NB4 (cell line): ENCODE measurements at places on chromosomes 5 and 9.

- no peak for DNase-seq
Observed at GRCh38 chr5:120382833-120383232, 81.3 kb upstream of the PRR16 start.

DNA sequence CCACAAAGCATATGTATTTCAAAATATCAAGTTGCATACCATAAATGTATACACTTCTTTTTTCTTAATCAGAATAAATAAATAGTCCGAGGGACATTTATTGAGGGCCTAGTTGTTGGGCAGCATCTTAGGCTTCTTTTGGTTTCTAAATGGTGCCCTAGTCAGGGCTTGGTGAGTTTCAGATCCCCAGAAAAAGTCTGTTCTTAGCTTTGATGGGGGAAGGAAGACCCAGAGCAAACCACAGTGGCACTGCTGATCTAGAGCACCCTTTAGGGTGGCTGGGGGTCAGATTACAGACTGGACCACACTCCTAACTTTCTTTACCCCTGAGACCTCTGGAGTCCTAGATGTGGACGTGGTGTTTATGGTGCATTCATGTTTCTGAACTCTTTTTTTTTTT, 97.8 kb downstream of the C9orf152 start:
- DNase-seq, result no peak

DNA sequence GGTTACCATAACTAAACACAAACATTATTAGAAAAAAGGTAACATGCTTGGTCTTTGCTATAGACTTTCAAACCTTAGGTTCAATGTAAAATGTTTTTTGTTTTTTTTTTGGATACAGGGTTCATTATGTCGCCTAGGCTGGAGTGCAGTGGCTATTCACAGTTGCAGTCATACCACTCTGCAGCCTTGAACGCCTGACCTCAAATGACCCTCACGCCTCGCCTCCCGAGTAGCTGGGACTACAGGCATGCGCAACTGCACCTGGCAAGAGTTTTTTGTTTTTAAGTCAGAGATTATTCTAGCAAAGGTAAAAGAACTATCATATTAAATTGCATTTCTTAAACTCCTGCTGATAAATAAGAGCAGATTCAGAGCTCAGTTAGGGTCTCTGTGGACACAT, 55.1 kb upstream of the NR5A1 start:
- DNase-seq, result no peak

DNA sequence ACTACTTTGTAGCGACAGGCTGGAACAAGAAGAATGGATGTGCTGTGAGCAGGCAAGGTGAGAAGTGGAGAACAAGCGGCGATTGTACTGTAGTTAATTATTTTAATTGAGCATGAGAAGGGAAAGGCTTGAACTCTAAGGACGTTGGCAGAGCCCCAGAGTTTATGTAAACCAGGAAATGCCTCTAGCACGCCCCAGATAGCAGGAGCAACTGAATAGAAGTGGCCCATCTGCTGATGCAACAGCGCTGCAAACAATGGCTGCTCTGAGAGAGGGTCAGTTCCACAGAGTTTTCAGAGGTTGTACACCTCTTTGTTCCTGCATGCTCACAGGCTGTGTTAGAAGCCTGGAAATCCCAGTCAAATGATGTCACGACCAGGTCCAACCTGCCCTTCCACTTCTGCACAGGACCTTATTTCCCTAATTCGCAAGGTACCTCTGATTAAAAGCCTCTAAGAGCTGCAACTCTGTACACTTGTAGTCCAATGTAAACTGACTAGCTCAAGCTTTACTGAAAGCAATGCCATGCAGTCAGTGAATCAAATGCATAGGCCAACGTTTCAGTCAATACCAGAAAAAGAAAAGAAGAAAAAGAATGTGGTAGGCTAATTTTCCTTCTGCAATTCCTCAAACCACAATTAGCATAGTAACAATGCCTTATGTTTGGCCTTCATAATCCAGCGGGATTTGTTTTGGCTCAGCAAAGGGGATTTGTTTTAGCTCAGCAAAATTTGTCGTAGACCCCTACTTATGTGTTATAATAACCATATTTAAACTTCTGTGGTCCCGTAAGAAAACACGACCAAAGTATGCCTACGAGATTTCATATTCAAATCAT, 119.6 kb upstream of the RETREG1 start:
- no peak for DNase-seq

DNA sequence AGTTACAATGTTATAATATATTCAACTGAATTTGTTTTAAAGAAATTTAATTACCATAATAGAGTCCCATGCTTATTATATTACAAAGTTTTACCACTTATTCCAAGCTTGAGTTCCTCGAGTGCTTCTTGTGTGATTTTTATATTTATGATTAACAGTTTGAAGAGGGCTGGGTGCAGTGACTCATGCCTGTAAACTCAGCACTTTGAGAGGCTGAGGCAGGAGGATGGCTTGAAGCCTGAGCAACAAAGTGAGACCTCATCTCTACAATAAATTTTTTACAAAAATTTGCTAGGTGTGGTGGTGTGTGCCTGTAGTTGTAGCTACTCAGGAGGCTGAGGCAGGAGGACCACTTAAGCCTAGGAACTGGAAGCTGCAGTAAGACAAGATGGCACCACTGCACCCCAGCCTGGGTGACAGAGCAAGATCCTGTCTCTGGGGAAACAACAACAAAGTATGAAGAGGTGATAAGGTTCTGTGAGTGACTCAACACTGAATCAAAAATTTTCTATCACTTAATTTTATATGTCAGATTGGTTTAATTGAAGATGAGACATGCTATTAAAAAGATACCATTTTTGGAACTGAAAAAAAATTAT, 9.2 kb downstream of the POC5 start:
- no peak for DNase-seq

DNA sequence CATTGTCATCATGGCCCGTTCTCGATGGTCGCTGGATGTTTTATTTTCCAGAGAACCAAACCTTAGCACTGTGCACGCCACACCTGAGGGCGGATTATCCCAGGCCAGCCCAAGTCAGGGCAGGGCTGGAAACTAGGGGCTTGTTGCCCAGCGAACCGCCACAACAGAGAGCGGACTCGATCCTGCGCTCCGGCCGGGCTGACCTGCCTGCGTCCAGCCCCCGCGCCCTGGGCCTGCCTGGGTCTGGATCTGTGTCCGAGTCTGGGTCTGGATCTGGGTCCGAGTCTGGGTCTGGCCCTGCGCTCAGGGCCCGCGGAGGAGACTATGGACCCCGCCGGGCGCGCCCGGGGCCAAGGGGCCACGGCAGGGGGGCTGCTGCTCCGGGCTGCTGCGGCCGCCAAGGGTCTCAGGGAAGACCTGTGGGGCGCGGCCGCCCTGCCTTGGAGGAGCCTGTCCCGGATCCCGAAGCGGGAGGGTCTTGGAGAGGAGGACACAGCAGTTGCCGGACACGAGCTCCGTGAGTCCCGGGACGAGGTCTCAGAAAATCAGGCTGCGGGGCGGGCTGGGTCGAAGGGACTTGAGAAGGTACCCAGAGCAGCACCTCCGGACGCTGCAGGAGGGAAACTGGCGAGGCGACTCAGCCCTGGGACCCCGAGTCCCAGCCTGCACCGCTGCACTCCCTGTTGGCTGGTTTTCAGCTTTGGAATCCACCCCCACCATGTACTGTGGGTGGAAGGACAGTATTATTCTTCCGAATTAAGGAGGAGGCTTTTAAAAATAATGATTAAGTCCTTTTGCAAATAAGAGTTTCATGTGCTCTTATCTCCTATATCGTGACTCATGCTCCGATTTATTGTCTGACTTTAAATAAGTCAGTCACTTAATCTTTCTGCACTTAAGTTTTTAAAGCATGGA, at the start of gene ANKDD1B:
ANKDD1B (plus strand) TSS at position 143 of the 915 bp plus-strand sequence; CDS start at position 325, 182 bp downstream.
- DNase-seq, result no peak

DNA sequence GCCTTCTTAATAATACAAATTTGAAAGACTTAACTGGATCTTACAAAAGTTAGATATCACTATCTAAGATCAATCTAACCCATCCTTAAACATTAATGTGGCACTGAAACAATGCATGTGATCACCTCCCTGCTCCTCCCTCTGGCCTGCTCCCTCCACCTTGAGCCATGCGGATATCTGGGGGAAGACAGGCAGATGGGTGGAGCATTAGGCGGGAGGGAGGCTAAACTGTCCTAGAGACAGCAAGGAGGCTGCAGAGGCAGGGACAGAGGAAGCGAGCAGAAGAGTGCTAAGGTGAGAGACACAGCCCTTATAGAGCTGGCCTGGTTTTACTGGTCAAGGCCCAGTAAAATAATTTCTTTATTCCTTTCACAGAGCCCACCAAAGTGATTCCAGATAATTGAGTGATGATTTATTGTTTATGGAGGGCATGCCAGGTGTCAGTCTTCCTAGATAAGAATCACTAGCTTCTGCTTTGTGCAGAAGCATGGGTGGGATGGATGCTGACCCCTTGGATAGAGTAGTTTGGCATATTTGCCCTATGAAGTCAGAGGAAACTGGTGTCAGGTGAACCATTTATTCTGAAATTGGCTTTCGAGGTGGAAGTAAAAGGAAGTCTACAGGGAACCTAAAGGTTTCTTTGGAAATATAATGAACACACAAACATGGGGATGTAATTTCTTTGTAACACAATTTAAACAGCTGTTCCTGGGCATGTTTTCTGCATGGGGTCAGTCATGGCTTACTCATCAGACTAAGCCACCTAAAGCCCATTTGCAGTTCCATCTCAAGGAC, 188.3 kb downstream of the GNAQ start:
- DNase-seq, result no peak

DNA sequence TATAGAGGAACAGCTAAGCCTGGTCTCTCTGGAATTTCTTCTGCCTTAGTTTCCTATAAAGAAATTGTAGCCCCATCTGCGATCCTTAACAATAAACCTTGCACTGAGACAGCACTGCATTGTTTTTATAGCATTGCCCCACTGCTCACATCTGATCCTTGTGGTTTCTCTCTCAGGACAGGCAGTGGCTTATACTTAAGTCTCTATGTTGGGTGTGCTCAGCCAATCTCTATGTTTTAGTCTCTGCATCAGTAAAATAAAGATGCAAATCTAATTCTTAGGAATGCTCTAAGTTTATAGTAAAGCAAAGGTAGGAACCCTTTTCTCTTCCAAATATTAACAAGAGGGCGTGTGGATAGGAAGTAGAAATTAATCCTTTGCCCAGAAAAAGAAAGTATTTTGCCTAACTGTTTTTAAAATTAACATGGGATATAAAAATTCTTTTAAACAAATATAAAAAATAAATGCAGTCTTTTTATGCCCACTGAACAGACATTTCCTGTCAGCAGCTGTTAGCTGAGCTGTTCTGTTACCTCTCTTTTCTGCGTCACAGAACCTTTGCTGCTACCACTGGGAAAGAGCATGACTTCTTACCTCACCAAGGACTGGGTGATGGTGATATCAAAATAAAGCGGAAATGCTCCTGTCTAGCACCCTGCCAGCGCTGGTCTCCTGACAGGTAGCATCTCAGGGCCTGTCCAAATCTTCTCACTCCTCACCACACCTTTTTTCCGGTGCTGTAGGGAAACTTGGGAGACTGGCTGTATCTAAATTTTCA, 29.5 kb downstream of the MRPS27 start:
- DNase-seq, result no peak

- no peak for DNase-seq
Observed at GRCh38 chr9:98142925-98143481, 24.0 kb upstream of the TRIM14 start.

DNA sequence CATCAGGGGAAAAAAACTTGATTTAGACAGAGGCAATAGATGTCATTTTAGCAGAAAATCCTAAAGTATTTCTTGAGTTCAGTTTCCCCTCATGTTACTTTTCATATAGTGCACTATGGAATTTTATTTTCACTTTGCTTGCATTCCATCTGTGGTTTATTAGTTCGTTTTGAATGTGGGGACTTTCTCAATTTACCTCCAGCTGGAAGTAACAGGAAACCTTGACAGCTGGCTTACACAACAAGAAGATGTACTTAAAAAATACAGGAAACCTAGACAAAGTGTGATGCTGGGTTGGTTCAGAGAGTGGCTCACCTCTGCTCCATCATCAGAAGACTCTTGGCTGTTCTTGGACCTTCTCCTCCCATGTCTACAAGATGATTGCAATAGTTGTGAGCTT, 567.0 kb downstream of the CETN3 start:
- no peak for DNase-seq

DNA sequence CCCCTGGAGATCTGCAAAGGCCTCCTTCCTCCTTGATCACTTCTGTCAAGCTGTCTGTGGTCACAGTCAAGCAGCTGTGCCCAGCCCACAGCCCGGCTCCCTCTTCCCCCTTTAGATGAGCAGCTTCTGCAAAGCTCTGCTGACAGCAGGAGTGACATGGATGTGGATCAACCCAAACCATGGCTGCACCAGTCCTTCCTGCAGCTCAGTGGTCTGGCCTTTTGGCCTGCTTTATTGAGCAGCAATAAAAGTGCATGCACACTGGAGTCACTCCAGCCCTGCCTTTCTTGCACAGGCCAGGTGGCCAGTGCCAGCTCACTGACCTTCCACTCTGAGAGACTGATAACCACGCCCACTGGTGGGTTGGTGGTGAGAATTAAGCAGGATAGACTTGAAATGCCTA, 91.3 kb upstream of the OTULINL start:
- peak; percentile 86 for DNase-seq

DNA sequence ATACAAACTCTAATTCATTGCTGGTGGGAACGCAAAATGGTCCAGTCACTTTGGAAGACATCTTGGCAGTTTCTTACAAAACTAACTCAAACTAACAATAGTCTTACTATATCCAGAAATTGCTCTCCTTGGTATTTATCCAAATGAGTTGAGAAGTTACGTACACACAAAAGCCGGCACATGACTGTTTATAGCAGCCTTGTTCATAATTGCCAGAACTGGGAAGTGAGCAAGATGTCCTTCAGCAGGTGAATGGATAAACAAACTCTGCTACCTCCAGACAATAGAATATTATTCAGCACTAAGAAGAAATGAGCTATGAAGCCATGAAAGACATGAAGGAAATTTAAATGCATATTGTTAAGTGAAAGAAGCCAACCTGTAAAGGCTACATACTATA, 17.9 kb upstream of the GNAQ start:
- DNase-seq, result no peak

DNA sequence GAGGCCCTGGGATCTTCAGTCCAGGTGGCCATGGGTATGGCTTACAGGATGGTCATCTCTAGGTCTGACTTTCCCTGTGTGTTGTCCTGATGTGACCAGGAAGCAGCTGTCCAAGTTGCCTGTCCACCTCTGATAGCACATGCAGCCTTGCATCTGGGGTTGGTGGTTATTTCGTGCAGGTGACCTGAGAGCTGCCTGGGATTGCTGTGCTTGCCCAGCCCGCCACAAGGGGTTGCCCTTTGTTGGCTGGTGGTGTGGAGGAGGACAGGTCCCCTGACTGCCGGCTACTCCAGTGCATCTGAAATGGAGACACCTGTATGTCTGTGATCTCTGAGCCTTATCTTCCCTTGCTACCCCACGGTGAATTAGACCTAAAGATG, 212.6 kb downstream of the ARHGAP26 start:
- DNase-seq, result no peak

GRCh38 chr5:165201771-165202518, 1696.5 kb downstream of the MAT2B start:
- DNase-seq, result peak; percentile 89
